ENCODE measurements at places on chromosomes 2 and 18. TPM values are rescaled to one million over a fixed set of nuclear protein-coding genes. Genes with fewer than 3 reads are reported as not detected.

NT5C1B gene
- not detected for total RNA-seq

CDH20 gene
- not detected for total RNA-seq

SERPINB12 gene
- not detected for total RNA-seq

MFSD6 gene
- total RNA-seq, result 3.1 TPM

- no peak for DNase-seq
Measured at GRCh38 chr18:78688916-78689315, 290.7 kb upstream of the SALL3 start.

DNA sequence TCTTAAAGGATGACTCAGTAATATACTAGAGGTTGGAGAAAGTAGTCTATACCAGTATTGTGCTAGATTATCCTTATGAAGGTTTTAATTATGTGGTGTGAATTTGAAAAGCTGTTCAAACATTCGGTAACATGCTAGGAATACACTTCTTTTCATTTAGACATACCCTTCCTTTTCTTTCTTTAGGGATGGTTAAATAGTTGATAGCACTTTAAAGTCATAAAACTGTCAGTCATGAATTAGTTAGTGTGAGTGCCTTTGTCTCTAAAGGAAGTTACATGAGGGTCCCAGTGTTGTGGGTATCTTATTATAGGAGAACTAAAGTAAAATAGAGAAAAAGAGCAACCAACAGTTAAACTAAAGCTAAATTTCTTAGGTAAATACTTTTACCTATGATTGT lies 149.3 kb downstream of the CSRNP3 start:
- DNase-seq, result no peak

GRCh38 chr2:239306274-239307220 lies 94.3 kb downstream of the HDAC4 start:
- no peak for DNase-seq

DNA sequence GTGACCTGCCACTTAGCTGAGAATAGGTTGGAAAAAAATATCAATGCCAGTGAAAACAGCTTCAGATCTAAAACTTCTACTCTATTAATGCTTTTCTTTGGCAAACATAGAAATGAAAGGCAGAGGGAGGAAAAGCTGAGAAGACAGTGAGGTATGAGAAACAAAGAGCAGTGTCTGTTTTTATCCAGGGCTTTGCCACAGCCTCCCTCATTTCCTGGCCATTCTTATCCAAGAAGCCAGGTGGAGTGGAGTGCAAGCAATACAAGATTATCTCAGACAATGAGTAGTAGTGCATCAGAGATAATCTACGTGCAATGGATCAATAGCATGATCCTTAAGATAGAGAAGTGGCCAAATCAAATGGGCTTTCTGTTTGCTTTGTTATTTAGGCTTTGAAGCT lies 808.7 kb upstream of the PIK3C3 start:
- DNase-seq, result no peak

Data from HT1080 (cell line).